ENCODE measurements at places on chromosomes 3 and 15. TPM values are rescaled to one million over a fixed set of nuclear protein-coding genes. Genes with fewer than 3 reads are reported as not detected.

GRCh38 chr15:31442699-31443111 lies 116.1 kb downstream of the KLF13 start:
- peak; percentile 55 for DNase-seq

DNA sequence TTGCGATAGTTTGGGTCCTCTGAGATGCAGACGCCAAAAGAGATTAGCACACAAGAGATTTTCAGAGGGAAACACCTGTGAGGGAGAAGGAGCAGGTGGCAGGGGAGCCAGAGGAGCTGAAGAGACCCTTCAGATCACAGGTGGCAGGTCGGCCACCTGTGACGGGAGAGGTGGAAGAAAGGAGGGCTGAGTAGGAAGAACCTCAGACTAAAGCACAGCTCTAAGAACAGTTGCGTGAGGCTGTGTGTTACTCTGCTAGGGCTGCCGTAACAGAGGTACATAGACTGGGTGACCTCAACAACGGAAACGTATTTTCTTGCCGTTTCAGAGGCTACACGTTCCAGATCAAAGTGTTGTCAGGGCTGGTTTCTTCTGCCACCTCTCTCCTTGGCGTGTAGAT lies 38.5 kb downstream of the C2CD4A start:
- no peak for DNase-seq

- no peak for DNase-seq
Measured at GRCh38 chr15:43095243-43095642, 10.6 kb downstream of the UBR1 start.

DNA sequence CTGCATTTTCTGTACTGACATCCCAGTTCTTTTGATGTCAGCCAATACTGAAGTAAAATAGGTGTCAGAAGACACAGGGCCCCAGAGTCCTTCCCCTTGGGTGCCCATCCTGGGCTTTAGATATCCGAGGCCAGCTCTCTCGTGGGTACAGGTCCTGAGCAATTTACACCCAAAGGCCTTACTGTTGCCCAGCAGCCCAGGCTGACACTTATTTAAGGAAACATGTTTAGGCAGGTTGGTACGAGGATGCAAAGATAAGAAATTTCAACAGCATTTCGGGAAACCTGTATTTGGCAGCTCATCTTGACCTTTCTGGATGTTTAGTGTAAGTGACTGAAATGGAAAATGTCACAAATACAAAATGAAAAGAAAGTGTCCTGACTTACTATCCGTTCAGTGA lies 130.0 kb upstream of the IL12A start:
- no peak for DNase-seq

LAMB2 gene
- 49.7 TPM for total RNA-seq

OIP5 gene
- total RNA-seq = 33.7 TPM

ZNF445 gene
- total RNA-seq = 13.4 TPM

GRCh38 chr15:63610209-63610841 lies 13.1 kb downstream of the FBXL22 start:
- DNase-seq = peak; percentile 96

KAT2B gene
- 5.0 TPM for total RNA-seq

GRCh38 chr15:73704869-73705645 lies 20.9 kb downstream of the CD276 start:
- peak; percentile 58 for DNase-seq

DNA sequence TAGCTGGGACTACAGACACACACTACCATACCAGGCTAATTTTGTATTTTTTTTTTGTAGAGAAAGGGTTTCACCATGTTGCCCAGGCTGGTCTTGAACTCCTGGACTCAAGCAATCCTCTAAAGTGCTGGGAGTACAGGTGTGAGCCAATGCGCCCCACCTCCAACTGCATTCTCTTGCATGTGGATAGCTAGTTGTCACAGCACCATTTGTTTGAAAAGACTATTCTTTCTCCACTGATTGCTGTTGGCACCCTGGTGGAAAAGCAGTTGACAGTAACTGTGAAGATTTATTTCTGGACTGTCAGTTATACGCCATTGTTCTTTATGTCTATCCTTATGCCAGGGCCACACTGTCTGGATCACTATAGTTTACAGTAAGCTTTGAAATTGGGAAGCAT lies 303.9 kb downstream of the ADAMTS17 start:
- DNase-seq = no peak

FGF7 gene
- total RNA-seq = 31.2 TPM

DNA sequence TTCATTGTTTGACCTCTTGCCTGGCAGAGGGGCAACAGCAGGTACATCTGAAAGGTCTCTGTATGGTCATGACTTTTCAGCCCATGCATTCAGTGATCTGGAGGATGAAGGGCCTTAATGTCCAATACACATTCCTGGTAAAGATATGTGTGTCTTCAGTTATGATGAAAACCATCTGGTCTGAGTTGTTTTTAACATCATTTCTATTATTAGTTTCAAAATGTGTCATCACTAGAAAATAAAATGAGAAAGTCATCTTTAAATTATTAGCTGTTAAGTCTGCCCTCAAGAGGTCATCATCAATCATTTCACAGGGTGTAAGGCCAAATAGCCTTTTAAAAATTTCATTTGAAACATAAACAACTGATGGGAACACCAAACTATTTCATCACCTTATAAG lies 92.1 kb upstream of the PLSCR4 start:
- DNase-seq = no peak

DNA sequence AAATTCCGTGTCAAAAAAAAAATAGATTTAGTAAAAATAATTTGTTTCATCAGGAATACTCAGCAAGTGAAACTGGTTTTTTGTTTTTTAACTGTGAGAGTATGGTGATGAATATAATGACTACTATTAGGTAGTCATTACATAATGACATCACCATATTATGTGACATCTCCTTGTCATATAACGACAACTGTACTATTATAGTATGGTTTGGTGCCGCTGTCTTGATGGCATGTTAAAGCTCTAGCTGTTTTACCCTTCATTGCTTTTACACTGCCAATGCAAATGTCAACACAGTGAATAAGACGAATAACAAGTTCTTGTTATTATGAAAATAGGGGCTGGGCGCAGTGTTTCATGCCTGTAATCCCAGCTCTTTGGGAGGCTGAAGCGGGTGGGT lies 45.6 kb upstream of the FAH start:
- no peak for DNase-seq

GRCh38 chr3:30502742-30503073 lies 103.7 kb upstream of the TGFBR2 start:
- no peak for DNase-seq

DNA sequence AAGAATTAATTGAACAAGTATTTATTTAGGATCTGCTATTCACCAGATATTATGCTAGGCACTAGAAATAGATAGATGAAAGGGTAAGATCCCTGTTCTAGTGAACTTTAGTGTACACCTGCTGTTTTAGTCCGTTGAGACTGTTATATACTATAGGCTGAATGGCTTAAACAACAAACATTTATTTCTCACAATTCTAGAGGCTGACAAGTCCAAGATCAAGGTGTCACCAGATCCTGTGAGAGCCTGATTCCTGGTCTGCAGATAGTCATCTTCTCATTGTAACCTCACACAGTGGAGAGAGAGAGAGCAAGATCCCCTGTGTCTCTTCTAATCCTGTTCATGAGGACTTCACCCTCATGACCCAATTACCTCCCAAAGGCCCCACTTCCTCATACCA lies 281.4 kb upstream of the KCNH8 start:
- no peak for DNase-seq

DNA sequence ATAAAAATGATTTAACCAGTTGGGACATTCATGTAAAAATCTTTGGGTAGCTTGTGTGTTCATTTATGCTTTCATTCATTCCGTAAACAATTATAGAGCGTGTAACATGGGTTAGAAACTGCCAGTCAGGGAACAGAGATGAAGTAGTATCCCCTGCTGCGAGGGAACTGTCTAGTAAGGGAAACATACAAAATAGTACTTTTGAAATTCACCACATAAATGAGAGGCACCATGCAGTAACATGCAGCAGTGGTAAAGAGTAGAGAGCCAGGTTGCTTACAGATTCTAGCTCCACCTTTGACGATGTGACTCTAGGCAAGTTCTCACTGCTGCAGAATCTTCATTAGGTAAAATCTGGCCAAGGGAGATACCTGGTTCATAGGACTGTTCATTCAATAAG lies 938 bp downstream of the DZIP3 start:
- DNase-seq = no peak

ZNF502 gene
- 1.0 TPM for total RNA-seq

KNG1 gene
- not detected for total RNA-seq

- DNase-seq = no peak
Measured at GRCh38 chr3:38618343-38618742, 31.1 kb downstream of the SCN5A start.

TRH gene
- not detected for total RNA-seq

DNA sequence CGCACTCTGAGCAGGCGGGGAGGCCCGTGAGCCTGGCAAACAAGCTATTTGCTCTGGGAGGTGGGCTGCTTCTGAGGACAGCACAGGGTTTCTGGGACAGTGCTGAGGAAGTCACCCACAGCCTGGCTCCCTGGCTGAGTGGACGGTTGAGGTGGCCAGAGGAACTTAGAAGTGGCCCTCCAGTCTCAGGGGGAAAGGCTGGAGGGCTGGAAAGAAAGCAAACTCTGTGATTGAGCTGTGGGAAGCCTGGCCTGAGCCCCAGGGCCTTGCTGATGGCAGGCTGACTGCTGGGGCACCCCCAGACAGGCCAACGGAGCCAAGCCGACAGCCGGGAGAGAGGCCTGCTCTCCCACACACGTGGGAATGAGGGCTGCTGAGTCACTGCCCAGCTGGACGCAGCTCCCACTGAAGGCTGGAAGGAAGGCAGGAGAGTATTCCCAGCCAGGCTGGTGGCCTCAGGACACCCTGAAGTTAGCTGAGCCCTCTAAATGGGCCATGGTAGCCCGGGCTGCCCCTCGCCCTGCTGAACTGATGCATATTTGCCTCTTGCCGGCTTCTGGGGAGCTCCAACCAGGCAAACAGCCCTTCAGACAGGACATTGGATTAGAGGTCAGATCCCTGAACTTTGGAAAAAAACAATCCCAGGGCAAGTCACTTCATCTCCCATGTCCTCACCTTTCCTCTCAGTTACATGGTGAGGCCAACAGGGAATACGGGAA lies 98.0 kb upstream of the TLE3 start:
- peak; percentile 87 for DNase-seq

All from SJCRH30 (cell line).